T-cell (primary cell): ENCODE measurements at places on chromosomes 6 and 20. TPM values are rescaled to one million over a fixed set of nuclear protein-coding genes. Genes with fewer than 3 reads are reported as not detected.

GRCh38 chr20:3631534-3631933 is 31.7 kb downstream of the GFRA4 start:
- DNase-seq, result no peak

GRCh38 chr20:58515233-58516212 is at the start of gene APCDD1L:
APCDD1L (minus strand) TSS chr20:58515399; CDS start chr20:58514707, 692 bp downstream.
- no peak for DNase-seq

DNA sequence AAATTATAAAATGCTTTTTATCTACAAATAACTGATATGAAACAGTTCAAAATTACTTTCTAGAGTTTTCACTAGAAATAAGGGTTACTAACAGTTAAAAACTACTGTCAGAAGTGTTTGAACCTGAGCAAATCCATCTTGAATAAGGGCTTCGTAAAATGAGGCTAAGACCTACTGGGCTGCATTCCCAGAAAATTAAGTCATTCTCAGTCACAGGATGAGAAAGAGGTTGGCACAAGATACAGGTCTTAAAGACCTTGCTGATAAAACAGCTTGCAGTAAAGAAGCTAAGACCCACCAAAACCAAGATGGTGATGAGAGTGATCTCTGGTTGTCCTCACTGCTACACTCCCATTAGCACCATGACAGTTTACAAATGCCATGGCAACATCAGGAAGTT is 93.7 kb downstream of the PLG start:
- no peak for DNase-seq

GRCh38 chr6:83462524-83462923 is 31.7 kb upstream of the ME1 start:
- no peak for DNase-seq

DNA sequence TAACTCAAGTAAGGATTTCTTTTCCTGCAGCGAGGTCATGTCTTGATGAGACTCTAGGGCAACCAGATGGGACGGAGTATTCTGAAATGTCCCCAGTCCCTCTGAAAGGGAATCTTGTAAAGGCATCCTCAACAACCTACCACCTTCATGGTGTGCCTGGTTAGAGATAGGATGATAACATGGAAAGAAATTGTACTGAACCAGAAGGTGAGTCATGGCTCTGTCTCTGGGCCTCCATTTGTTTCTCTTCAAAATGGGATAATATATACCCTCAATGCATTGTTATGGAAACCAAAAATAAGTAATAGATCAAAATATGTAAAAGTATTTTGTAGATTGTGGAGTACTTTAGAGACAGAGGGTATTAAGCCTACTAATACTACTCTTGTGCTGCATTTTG is 219.1 kb downstream of the ARID1B start:
- no peak for DNase-seq

GRCh38 chr20:22232473-22232872 is 351.9 kb downstream of the FOXA2 start:
- no peak for DNase-seq

DNA sequence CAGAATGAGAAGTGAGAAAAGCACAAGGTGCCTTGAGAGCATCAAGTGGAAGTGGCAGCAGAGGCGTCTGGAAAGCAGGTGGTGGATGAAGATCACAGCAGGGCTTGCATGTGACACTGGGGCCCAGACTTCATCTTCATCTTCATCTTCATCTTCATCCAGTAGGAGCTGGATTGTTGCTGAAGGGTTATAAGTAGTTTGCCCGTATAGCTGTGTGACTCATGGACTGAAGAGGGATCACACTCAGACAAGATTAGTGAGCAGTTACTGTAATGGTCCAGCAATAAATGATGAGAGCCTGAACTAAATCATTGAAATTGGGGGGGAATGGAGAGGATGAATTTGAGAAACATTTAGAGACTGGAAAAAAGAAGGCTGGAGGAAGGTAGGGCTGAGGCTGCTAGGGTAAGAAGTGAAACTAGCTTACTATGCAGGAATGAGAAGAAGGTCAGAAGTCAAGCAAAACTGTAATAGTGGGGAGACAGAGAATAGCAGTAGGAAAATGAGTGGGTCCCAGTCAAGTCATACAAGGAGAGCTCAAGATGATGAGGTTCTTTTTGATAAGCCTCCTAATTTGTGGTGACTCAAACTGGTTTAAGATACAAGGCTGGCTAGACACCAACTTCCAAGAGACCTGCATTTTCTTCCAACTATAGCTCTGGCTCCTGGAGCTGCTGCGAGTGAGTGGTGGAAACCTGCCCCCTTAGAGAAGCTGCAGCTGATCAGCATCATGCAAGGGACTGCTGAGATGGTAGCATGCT is 92.3 kb upstream of the BEND6 start:
- DNase-seq, result no peak

DNA sequence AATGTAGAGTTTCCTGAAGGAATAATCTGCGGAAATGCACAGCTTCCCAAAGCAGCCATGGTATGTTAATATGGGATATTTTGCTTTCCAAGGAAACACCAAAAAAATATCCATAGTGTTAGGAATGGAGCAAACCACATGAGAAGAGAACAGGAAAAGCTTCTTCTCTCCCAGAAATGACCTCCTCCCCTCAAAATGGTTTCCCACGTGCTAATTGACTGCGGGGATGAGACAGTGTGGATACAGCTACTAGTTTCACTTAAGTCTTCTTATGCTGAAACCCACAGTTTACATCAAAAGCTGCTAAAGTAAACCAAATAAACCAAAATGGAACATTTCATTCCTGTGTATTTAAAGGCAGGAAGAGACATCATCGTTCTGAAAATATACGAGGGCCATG is 69.4 kb downstream of the FYN start:
- DNase-seq, result no peak

DNA sequence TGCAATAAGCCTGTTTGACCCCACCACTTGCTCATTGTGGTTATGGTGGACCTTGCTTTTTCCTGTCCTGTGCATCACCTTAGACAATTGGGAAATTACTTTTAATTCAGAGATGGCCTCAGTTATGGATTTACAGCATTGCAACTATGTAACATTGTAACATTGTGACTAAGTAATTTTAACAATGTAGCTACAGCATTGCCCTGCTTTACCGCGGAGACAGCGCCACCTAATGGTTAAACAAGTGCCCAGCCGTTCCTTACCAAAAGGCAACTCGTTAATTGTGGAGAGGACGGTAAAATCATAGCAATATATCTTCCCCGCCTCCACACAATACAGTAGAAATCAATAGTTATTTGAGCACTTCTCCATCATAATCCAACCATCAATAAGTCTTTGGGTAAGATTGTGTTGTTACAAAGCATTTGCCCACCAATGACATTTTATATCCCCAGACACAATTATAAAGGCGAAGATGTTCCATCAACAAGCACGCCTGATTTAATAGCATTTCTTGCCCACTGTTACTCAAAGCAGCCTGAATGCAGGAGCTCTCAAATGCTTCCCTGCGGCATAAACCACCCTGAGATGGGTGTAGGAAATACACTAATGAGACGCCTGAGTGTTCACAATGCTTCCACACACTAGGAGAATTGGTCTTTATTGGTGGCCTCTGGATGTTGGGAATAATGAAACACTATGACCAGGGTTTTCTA is 93.7 kb downstream of the PROKR2 start:
- peak; percentile 45 for DNase-seq

- no peak for DNase-seq
Observed at GRCh38 chr6:151290877-151291721, 51.3 kb downstream of the AKAP12 start.

DNA sequence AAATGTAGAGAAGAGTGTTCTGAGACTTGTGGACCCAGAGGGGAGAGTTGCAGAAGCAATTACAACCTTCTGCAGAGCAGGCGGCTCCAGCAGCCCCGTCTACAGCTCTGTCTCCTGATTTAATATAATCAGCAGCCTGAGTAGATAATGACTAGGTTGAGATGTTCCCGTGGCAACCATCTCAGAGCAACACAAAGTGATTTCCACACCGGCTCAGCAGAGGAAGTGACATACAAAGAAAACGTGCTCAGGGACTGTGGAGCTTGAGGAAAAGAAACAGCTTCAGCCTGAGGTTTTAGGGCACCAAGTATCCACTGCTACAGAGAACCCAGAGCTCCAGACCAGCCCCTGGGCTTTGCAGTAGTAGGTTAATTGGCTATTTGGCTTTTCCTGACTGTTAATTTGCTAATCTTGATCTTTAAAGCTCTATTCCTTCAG is 136.4 kb downstream of the MTFR2 start:
- DNase-seq, result no peak

GRCh38 chr20:46951405-46951804 is 56.8 kb downstream of the EYA2 start:
- no peak for DNase-seq

DNA sequence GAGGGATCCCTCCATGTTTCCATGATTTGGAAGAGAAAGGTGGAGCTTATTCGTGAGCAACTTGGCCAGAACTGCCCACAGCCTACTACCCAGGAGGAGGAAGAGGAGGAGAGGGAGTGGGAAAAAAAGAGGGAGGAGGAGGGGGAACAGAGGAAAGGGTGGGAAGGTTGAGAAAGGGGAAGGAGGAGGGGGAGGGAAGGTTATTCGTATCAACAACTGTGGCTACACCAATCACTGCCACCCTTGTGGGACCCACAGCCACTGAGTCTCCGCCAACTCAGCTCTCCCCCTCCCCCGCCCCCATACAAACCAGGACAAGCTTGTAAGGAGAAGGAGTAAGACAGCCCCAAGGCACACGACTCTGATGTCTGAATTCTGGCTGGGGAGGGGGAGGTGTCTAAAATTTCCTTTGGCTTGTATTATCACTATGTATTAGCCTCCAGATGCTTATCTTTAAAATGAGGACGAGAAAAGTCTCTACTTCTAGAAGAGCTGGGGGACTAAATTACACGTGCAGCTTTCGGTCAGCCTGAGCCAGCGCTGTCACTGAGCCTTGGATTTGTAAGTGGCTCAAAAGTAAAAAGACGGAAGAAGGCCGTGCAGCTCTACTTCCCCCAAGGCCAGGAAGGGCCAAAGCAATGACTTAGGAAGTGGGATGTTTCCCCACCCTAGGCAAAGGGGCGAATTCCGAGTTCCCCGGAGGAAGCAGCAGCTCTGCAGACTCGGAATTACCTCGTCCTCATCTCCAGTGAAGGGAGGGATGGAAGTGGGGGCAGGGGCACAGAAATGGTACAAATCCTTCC is 1.0 kb downstream of the FKBP1A start:
- DNase-seq, result no peak

DNA sequence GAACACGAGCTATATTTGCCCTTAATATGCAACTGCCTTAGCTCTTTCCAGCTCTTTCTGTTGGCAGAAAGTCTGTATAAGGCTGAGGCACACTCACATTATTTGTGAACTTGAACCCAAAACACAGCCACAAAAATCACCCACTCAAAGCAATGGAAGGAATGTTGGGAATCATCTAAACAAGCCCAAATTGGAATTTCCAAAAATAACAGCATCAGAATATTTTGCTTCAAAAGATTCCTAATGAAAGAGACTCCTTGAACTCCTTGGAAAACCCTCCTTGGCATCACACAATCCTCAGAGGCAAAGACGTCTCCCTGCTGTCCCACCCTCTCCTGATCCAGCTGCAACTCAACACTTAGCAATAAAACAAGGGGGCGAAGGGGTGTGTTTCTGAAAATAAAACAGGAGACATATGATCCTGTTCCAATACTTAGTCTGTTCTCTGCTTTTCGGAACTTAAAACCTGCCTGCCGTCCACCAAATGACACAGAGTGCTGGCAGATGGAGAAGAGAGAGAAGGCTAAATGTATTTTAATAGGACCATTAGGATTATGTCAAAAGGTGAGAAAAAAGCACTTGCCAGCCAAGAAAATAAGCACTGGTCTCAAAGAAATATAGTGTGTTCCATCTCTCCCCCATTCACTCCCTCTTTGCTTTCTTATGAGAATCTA is 320.7 kb upstream of the JARID2 start:
- no peak for DNase-seq

DNA sequence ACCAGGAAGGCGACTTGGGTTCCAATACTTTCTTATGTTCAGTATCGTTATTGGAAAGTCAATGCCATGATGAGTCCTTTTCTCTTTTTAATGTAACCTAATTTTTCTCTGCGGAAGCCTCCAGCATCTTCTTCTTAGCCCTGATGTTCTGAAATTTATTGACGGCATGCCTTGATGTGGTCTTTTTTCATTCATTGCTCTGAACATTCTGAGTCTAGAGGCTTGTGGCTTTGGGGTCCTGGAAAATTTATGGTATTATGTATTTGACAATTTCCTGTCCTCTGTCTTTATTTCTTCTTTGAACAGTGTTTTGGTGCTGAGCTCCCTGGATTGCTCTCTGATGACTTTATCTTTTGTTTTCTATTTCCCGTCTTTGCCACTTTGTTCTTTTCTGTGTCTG is 28.7 kb upstream of the MAS1 start:
- no peak for DNase-seq

- no peak for DNase-seq
Observed at GRCh38 chr20:59705651-59706399, 101.5 kb downstream of the PHACTR3 start.

DNA sequence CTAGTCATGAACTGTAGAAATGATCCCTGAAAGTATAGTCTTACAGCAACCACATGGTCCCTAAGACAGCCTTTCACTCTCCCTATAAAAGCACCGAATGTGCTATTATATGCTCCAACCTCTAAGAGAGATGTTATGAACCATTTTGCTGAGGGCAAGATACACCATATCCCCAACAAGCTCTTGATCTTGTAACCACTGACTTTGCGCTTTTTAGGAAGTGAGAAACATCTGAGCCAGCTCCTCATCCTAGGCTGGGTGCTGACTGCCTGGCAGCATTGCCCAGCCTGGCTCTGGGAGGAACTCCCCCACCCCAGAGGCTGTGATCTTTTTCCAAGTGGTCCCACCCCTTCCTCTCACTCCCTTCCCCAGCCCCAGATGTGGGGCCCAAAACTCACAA is 3.1 kb upstream of the EMILIN3 start:
- DNase-seq, result no peak

- DNase-seq, result no peak
Observed at GRCh38 chr20:14778096-14778495, 440.7 kb upstream of the FLRT3 start.

GRCh38 chr20:39800111-39800510 is 838.0 kb downstream of the DHX35 start:
- no peak for DNase-seq

DNA sequence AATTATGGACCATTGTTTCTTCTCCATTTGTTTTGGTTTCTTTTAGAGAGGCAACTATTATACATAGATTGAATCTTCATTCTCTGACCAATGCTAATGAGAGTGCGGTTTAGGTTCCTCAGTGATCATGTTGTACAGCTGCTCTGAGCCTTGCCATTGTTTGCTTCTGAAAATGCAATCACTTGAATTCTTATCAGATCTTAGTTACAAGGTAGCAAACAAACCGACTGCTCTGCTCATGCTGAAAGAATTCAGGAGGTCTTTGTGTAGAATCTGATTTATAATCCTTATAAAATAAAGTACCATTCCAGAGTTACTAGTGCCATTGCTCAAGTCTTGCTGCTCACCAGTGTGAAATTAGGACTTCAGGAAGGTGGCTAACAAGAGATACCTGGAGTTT is 569.1 kb upstream of the ID4 start:
- no peak for DNase-seq

Gene VSTM2L
- not detected for total RNA-seq

Gene LY6G6D
- total RNA-seq, result not detected

Gene KIF6
- total RNA-seq, result not detected

Gene GSTA2
- total RNA-seq, result not detected

Gene PNLDC1
- total RNA-seq, result 0.64 TPM

Gene NKX2-4
- total RNA-seq, result not detected

Gene RBPJL
- total RNA-seq, result not detected

Gene OLIG3
- total RNA-seq, result not detected

Gene MARCKS
- total RNA-seq, result 0.33 TPM
